ENCODE measurements at places on chromosomes 4 and X. TPM values are rescaled to one million over a fixed set of nuclear protein-coding genes. Genes with fewer than 3 reads are reported as not detected.

DNA sequence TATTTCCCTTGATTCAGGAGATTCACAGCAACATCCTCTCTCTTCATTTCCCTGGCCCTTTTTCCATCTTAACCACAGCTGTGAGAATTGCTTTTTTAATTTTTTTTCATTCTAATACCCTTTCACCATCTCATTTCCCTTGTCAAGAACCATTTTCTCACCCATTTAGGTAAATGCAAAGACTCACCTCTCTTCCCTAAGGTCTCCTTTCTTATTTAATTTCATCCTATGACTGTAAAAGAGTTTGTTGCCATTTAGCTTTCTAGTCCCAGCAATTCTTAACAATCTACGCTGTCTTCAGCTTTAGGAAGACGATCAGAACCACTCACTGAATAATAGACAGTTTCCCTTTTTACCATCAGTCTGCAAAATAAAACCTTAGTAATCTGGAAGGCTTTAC is 241.1 kb upstream of the ETNPPL start:
- H3K36me3 ChIP-seq, result no peaks in the 10 kb centered on the region
- DNase-seq, result no peak
- H3K4me1 ChIP-seq, result no peaks in the 10 kb centered on the region
- no peaks in the 10 kb centered on the region for H3K27me3 ChIP-seq
- no peak overlapping the region for H3K27ac ChIP-seq
- no peak overlapping the region for H3K4me3 ChIP-seq

GRCh38 chr4:69591364-69591763 is 48.1 kb downstream of the UGT2A2 start:
- H3K27me3 ChIP-seq, result no peaks in the 10 kb centered on the region
- no peaks in the 10 kb centered on the region for H3K4me1 ChIP-seq
- H3K27ac ChIP-seq, result no peak overlapping the region
- no peak overlapping the region for H3K4me3 ChIP-seq
- no peak for DNase-seq

GRCh38 chrX:3577551-3577950 is 135.9 kb downstream of the PRKX start:
- H3K27ac ChIP-seq, result no peak overlapping the region
- no peak for DNase-seq
- no peaks in the 10 kb centered on the region for H3K27me3 ChIP-seq
- no peaks in the 10 kb centered on the region for H3K36me3 ChIP-seq
- no peak overlapping the region for H3K4me3 ChIP-seq

DNA sequence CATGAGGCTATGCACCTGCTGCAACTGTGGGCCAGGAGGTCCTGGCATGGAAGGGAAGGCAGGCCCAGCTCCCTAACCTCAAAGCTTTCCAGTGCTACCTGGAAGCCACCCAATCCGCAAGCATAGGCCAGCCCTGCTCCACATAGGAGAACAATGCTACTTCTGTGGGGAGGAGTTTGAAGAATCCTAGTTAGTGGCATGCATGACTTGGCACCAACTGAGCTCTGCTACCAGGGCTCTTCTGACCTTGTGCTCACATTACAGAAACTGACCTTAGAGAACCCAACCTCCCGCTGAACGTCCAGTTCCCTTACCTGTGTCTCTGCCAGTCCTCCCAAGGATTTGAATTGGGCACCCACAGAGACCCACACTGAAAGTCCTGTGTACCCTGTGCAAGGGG is 58.8 kb downstream of the USP46 start:
- H3K4me1 ChIP-seq, result no peaks in the 10 kb centered on the region
- H3K4me3 ChIP-seq, result no peak overlapping the region
- no peaks in the 10 kb centered on the region for H3K27me3 ChIP-seq
- no peak overlapping the region for H3K27ac ChIP-seq

Gene CXCL10
- total RNA-seq, result 4.2 TPM

DNA sequence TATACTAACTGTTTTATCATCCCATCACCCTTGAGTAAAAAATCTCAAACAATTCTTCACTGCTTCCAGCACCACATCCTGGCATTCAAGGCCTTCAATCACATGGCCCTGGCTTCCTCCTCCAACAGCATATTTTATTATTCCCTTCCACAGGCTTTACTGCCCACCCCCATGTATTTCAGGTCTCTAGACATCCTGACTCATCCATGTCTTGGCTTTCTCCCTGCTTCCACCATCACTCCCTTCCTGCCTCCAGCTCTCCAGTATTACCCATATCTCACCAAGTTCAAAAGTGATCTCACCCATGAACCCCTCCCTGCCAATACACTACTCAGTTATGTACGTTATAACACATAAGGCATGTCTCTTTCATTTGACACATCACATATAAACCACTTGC is 34.7 kb upstream of the PLAC1 start:
- H3K4me1 ChIP-seq, result no peaks in the 10 kb centered on the region
- H3K4me3 ChIP-seq, result no peak overlapping the region
- H3K36me3 ChIP-seq, result no peaks in the 10 kb centered on the region
- H3K27me3 ChIP-seq, result no peaks in the 10 kb centered on the region
- DNase-seq, result no peak
- no peak overlapping the region for H3K27ac ChIP-seq

GRCh38 chr4:87042986-87043820 is 108.4 kb downstream of the AFF1 start:
- peaks cover 83% of the 10 kb centered on the region for H3K4me1 ChIP-seq
- peak overlapping the region; percentile 17 for H3K27ac ChIP-seq
- H3K36me3 ChIP-seq, result peaks cover 13% of the 10 kb centered on the region
- no peaks in the 10 kb centered on the region for H3K27me3 ChIP-seq
- no peak for DNase-seq

Gene SPIN3
- 9.1 TPM for total RNA-seq

DNA sequence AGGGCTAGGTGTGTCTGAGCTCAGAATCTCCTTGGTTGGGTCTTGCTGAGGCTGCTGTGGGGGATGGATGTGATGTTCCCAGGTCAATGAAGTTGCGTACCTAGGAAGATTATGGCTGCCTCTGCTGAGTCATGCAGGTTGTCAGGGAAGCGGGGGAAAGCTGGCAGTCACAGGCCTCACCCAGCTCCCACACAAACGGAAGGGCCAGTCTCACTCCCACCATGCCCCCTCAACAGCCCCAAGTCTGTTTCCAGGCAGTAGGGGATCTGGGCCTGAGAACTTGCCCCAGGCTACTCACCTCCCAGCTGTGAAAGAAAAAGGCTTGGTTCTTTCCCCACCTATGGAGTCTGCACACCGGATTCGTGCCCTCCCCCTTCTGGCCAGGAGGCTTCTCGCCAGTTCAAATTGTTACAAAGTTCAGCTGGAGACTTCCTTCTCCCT is 72.9 kb downstream of the WDR44 start:
- no peak for DNase-seq
- H3K27me3 ChIP-seq, result no peaks in the 10 kb centered on the region
- H3K4me1 ChIP-seq, result no peaks in the 10 kb centered on the region
- H3K4me3 ChIP-seq, result no peak overlapping the region
- H3K27ac ChIP-seq, result no peak overlapping the region
- H3K36me3 ChIP-seq, result no peaks in the 10 kb centered on the region
